ENCODE measurements at places on chromosomes 13 and 19. TPM values are rescaled to one million over a fixed set of nuclear protein-coding genes. Genes with fewer than 3 reads are reported as not detected.

DNA sequence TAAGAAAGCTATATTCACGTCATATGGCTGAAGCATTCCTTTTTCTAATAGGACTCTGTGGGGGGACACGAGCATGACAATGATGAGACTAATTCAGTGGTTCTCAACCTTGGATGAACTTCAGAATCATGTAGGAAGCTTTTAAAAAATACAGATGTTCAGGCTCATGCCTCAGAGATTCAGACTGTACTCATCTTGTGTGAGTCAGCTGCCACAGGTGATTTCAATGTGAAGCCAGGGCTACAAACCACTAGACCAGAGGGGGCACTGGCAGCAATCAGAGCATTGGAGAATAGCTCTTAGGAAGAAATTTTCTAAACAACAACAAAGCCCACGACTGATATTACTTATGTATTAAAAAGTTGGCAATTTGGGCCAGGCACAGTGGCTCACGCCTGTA is 91.7 kb downstream of the SERP2 start:
- H3K4me1 ChIP-seq: no peaks in the 10 kb centered on the region
- H3K27me3 ChIP-seq: no peaks in the 10 kb centered on the region
- no peak for DNase-seq
- no peak overlapping the region for H3K4me3 ChIP-seq
- H3K36me3 ChIP-seq: no peaks in the 10 kb centered on the region

- no peak for DNase-seq
- H3K4me1 ChIP-seq: no peaks in the 10 kb centered on the region
- no peak overlapping the region for H3K4me3 ChIP-seq
- no peaks in the 10 kb centered on the region for H3K27me3 ChIP-seq
These were observed 1701.0 kb downstream of the SLITRK5 start for GRCh38 chr13:89372193-89372592.

DNA sequence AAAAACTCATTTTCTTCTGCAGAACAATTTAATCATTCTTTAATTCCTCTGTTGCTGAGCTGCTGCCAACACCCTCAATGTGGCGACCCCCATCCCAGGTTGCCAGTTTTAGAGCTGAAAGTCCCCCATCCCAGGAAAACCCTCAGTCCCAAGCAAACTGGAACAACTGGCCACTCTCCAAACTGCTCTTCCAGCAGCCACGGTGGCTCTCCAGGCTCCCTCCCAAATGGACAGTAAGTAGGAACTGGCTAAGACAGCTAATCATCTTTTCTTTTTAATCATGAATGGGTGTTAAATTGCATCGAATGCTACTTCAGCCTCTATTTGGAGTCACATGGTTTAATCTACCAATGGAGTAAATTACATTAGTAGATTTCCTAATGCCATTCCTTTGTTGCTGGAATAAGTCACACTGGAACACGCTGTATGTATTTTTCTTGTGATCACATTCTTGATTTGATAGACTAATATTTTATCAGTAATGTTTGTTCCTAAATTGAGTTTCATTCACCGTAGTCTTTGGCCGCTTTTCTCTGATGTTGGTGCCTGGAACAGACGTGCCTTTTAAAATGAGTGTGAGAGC is 33.7 kb upstream of the VSTM2B start:
- H3K27ac ChIP-seq: no peak overlapping the region
- peaks cover 11% of the 10 kb centered on the region for H3K27me3 ChIP-seq
- no peak for DNase-seq
- H3K4me1 ChIP-seq: peaks cover 5% of the 10 kb centered on the region
- H3K4me3 ChIP-seq: no peak overlapping the region

DNA sequence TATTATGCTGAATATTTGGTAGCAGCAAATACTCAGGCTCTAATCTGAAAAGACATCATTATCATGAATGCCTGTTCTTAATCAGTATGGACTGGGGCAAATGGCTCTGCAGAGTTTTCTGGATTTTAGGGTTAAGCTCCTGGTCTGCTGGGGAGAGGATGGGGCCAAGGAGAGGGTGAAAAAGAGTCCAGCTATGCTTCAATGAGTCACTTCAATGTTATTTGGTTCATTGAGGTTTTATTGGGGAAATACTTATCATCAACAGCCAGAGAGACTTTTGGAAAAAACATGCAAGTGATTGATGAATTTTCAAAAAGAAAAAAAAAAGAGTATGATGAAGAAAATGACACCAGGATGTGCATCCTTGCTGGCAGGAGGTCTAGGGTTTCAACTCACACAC is 278.3 kb downstream of the UQCRFS1 start:
- no peak for DNase-seq
- no peaks in the 10 kb centered on the region for H3K36me3 ChIP-seq
- H3K27ac ChIP-seq: no peak overlapping the region

DNA sequence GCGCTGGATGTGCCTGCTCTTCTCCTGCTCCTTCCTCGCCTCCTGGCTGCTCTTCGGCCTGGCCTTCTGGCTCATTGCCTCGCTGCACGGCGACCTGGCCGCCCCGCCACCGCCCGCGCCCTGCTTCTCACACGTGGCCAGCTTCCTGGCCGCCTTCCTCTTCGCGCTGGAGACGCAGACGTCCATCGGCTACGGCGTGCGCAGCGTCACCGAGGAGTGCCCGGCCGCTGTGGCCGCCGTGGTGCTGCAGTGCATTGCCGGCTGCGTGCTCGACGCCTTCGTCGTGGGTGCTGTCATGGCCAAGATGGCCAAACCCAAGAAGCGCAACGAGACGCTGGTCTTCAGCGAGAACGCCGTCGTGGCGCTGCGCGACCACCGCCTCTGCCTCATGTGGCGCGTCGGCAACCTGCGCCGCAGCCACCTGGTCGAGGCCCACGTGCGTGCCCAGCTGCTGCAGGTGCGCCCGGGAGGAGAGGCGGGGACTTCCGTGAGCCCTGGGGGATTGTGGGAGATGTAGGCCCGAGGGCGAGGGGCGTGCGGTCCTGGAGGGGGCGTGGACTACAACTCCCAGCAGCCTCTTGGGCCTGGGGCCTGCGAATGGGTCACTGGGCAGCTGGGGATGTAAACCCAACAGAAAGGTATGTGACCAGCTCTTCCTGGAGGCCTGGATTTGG is 6.7 kb downstream of the KCNJ14 start:
- DNase-seq: no peak
- H3K4me1 ChIP-seq: no peaks in the 10 kb centered on the region
- no peaks in the 10 kb centered on the region for H3K36me3 ChIP-seq
- no peak overlapping the region for H3K27ac ChIP-seq

DNA sequence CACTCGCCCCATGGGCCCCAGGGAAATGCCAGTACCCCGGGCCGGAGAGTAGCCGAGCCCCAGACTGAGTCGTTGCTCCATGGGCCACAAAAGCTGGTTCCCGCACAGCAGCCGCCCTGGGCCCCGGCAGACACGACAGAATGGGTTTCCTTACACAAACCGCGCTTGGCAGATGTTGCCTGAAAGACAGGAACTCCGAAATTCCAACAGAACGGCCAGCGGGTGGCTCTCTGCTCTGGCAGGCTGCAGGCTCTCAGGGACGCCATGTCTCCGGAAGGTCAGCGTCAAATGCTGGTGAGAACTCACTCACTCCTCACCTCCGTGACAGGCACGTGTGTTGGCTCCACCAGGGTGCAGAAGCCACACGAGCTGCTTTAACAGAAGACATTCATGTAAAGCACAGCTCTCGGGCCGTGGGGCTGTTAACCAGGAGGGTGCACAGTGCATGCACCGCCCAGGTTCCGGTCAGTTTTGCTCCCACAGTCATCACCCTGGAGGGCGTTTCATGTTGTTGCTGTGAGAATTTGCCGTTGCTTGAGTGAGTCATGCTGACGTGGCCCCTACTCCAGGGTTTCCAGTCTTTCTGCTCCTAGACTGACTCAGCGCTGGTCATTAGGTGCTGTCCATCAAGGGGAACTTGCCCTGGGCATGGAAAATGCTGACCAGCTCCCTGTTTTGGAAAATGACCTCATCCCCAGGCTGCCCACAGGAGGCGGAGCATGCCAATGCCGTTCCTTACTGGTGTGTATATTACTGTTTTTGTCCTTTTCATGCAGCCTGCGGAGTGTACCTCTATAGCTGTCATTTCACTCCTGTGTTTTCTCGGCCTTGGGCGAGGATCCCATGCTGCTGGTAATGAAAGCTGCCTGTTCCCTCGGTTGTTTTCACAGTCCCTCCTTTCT is 44.8 kb downstream of the ANKRD10 start:
- H3K27ac ChIP-seq: peak overlapping the region; percentile 72
- H3K36me3 ChIP-seq: no peaks in the 10 kb centered on the region
- DNase-seq: peak; percentile 86
- H3K4me3 ChIP-seq: peak overlapping the region; percentile 28
- no peaks in the 10 kb centered on the region for H3K27me3 ChIP-seq
- H3K4me1 ChIP-seq: peaks cover 35% of the 10 kb centered on the region

DNA sequence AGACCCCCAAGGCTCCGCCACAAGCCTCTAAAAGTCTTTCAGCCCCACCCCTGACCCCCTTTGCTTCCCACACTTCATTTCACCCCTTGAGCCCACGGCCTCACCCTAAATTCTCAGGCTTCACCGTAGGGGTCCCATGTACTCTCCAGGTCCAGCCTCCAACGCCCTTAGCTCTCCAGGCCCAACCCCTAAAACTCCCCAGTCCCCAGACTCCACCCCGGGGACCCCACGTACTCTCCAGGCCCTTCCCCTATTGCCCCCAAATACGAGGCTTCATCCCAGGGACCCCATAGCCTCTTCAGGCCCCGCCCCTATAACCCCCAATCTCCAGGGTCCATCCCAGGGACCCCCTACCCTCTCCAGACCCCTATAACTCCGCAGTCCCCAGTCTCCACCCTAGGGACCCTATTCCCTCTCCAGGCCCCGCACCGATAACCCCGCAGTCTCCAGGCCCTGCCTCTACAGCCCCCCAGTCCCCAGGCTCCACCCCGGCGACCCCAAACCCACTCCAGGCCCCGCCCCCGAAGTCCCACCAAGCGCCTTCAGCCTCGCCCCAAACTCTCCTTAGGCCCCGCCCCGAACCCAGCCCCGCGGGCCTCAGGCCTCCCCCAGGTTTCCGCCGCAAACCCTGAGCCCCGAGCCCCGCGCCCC is 619 bp downstream of the MED16 start:
- H3K36me3 ChIP-seq: peaks cover 35% of the 10 kb centered on the region
- peak overlapping the region; percentile 89 for H3K27ac ChIP-seq
- H3K27me3 ChIP-seq: no peaks in the 10 kb centered on the region
- peak overlapping the region; percentile 89 for H3K4me3 ChIP-seq
- no peak for DNase-seq

DNA sequence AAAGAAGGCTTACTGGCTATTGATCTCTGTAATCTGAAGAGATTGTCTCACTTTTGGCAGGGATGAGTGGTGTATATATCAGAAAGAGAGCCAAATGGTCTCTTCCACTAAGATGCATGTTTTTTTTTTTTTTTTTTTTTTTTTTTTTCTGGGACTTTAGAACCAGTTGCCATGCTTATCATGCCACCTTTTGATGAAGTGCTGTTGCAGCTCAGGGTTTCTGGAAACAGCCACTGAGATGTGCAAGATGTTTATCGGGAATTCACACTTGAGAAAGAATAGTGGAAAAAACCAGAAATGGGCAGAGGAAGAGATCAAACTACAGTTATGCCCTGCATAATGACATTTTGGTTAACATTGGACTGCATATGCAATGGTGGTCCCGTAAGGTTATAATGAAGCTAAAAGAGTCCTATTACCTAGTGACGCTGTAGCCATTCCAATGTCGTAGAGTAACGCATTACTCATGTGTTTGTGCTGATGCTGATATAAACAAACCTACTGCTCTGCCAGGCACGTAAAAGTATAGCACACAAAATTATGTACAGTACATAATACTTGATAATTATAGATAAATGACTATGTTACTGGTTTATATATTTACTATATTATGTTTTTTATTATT is 121.0 kb downstream of the KLF5 start:
- DNase-seq: no peak
- no peak overlapping the region for H3K4me3 ChIP-seq

- no peaks in the 10 kb centered on the region for H3K36me3 ChIP-seq
- no peak overlapping the region for H3K4me3 ChIP-seq
- no peak overlapping the region for H3K27ac ChIP-seq
- no peaks in the 10 kb centered on the region for H3K4me1 ChIP-seq
- no peak for DNase-seq
- H3K27me3 ChIP-seq: no peaks in the 10 kb centered on the region
These were observed 124.0 kb downstream of the STOML3 start for GRCh38 chr13:38866649-38867048.

- H3K27me3 ChIP-seq: no peaks in the 10 kb centered on the region
- H3K27ac ChIP-seq: no peak overlapping the region
- no peak for DNase-seq
- H3K4me1 ChIP-seq: peaks cover 6% of the 10 kb centered on the region
These were observed 108.2 kb downstream of the RAP2A start for GRCh38 chr13:97542102-97542685.

GRCh38 chr13:111178402-111178801 is 63.3 kb downstream of the ARHGEF7 start:
- H3K27ac ChIP-seq: peak overlapping the region; percentile 72
- no peak for DNase-seq
- H3K27me3 ChIP-seq: no peaks in the 10 kb centered on the region

DNA sequence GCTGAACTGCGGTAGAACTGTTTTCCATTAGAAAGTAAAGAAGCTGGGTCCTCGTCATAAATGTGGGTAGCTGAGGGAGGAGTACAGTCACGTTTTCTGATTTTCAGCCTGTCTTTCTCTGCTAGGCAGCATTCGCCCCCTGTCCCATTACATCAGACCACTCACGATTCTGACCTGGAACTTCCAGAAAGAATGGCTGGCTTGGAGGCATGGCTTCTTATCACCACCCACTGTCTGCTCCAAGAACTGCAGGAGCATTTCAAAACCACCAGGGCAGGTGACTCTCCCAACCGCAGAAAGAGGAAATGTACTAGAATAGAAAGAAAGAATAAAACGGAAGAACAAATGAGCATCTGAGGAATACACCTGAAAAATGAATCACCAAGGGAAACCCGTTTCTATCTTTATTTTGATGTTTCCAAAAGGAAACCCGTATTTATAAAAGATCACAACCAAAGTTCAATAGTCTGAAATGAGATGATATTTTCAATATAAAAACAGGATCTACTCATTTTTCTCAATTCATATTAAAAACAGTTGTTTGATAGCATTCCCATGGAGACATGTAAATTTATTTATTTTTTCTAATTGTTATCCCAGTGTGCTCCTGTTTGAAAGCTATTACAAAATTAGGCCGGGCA is 22.1 kb upstream of the POMP start:
- H3K4me3 ChIP-seq: no peak overlapping the region
- H3K27me3 ChIP-seq: no peaks in the 10 kb centered on the region
- no peak overlapping the region for H3K27ac ChIP-seq
- H3K4me1 ChIP-seq: peaks cover 4% of the 10 kb centered on the region
- DNase-seq: no peak

GRCh38 chr19:35992907-35993765 is 1.9 kb upstream of the SDHAF1 start:
- H3K36me3 ChIP-seq: peaks cover 2% of the 10 kb centered on the region
- H3K4me1 ChIP-seq: peaks cover 30% of the 10 kb centered on the region
- no peak for DNase-seq
- H3K4me3 ChIP-seq: no peak overlapping the region
- peaks cover 9% of the 10 kb centered on the region for H3K27me3 ChIP-seq

The KLK14 gene
- 3.8 TPM for total RNA-seq

The KIR3DL1 gene
- not detected for total RNA-seq

The KLK6 gene
- not detected for total RNA-seq

The CEACAM21 gene
- not detected for total RNA-seq

The TMEM145 gene
- not detected for total RNA-seq

The LIN37 gene
- total RNA-seq: 21.5 TPM

The COMP gene
- 5.9 TPM for total RNA-seq
